Stimulated activated CD4-positive, alpha-beta T cell treated with anti-CD3 and anti-CD28 coated beads, Interleukin-2, amount 100 ng/mL, for 48 hours (primary cell): ENCODE measurements at places on chromosomes 2 and 18.
A peak's percentile ranks its signal among the peaks of the same experiment; 100 is the strongest.

DNA sequence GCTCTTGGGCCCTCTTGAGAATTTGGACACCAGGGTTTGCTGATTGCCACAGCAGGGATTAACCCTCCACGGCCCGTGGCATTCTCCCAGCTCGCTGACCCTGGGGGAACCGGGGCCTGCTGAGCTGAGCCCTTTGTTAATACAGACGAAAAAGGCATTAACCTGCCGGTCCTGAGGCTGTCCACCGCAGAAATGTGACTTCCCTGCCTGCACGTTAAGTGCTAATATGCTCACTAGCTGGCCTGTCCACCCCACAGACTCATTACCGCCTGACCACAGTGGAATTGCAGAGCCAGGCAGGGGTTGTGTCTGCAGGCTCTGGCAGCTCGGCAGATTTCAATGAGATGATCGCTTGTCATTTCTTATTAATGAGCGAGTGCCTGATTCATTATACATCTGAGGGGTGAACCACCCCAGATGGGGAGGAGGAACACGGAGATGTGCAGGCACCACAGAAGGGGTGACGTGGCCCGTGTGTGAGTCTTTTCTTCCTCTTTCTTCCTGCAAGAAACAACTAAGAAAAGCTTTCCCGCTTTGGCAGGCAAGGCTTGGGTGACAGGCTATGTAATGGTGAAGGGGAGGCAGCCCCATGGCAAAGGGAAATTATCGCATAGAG lies 126.0 kb downstream of the GLI2 start:
- DNase-seq: no peak

- DNase-seq: no peak
These were observed 55.9 kb downstream of the ACVR1 start for GRCh38 chr2:157820193-157820592.

GRCh38 chr2:132478461-132479105 lies 62.0 kb downstream of the GPR39 start:
- no peak for DNase-seq

- DNase-seq: no peak
These were observed 45.1 kb upstream of the FOSL2 start for GRCh38 chr2:28347596-28347995.

- DNase-seq: no peak
These were observed 69.1 kb upstream of the GRB14 start for GRCh38 chr2:164690361-164690760.

- no peak for DNase-seq
These were observed at the start of gene CCDC102B for GRCh38 chr18:68797871-68798270. CCDC102B (plus strand) TSS chr18:68798080; CDS start chr18:68836764, 38,684 bp downstream.

GRCh38 chr2:166764216-166764615 lies 124.1 kb upstream of the XIRP2 start:
- no peak for DNase-seq

GRCh38 chr18:26677957-26678356 lies 129.6 kb upstream of the KCTD1 start:
- DNase-seq: no peak

DNA sequence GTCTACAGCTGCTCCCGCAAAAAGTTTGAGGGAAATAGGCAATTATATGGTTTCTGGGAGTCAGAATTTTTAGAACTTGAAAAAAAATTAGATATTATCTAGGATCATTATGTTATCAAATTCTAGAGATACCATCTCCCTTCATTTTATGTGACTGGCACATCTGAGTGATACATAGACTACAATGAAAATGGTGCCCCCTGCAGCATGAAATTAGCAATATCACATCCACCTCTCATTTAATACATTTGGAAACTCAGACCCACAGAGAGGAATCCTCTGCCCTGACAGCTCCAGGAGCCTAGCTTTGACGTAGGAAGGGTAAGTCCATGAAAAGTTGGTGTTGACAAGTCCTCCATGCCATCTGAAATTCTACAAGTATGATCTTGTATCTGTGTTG lies 381.6 kb downstream of the SUCLG1 start:
- no peak for DNase-seq

DNA sequence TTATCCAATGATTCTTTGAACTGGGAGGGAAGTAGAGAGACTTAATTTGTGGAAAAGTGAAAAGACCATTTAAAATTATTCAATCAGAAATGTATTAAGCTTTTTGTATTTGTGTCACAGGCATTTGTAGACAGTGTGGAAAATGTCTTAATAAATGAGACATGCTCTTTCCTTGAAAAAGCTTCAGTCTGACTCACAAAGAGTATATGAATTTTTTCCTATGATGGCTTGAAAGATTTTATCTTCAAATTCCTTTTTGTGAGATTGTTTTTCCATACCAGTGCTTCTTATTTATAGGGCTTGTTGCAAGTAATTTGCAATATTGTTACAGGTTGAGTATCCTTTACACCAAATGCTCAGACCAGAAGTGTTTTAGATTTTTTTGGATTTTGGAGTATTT lies 39.5 kb downstream of the STON1 start:
- no peak for DNase-seq

DNA sequence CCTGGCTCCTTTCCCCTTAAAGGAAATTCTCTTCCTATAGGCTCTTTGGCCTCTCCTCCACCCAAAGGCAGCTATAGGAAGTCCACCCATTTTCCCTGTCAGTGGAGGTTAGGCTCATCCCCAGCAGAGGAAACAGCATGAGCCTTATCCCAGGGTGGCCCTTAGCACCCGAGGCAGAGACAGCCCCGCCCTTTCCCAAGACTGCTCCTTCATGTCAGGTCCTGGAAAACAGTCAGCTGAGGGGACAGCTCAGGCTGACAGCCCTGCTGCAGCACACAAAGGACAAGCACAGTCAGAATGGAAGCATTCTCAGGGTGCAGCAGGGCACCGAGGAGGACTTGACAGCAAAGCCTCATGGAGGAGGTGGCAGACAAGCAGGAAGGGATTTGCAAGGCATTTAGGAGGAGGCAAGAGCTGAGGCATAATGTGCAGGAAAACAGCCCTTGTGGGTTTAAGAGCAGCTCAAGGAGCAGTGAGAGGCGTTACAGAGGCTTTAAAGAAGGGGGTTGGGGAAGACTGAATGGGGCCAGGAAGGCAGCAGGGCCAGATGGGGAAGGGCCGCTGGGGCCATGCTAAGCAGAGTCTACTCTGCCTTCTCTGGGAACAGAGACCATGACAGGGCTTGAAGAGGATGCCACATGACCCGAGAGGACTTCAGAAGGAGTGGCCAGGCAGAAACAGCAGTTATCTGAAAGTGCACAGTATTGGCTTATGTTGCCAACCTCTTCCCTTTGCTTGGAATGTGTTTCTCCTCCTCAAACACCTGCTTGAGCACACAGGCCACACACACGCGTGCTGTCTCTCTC lies 216.6 kb downstream of the SH3BP4 start:
- no peak for DNase-seq

DNA sequence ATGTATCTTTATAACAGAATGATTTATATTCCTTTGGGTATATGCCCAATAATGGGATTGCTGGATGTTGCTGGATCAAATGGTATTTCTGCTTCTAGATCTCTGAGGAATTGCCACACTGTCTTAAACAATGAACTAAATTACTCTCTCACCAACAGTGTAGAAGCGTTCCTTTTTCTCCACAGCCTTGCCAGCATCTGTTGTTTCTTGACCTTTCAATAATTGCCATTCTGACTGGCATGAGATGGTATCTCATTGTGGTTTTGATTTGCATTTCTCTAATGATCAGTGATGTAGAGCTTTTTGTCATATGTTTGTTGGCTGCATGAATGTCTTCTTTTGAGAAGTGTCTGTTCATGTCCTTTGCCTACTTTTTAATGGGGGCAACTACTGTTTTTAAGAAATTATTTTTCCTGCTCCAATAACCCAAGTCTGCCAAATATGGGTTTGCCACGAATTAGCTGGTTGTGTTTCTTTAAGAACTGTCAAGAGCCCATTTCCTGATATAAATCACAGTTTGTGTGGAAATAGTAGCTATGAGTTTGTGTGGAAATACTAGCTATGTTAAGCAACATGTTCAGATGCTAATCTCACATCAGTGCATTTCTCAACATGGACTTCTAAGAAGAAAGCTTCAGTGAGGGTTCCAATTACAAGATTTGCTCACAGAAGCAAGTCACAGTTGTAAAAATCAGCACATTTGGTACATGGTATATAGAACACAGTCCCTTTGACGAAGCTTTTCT lies 259.4 kb downstream of the ANAPC1 start:
- DNase-seq: no peak

GRCh38 chr18:34999756-35000289 lies 41.4 kb upstream of the MAPRE2 start:
- no peak for DNase-seq

DNA sequence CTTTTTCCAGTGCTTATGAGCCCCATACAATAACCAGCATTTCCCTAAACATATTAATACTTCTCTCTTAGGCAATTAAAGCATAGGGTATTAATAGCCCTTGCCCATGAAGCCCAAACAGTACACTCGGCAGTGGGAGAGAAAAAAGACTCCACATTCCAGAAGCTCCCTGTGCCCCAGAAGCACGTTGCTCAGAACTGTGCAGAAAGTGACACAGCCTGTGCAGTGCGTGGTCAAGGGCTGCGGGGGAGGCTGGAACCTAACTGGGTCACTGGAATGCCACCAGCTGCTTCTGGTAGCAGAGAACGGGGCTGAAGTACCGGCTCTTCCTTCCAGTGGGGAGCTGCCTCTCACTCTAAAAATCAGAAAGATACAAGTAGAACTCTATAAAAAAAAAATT lies 32.7 kb downstream of the EIPR1 start:
- no peak for DNase-seq

- DNase-seq: no peak
These were observed 306.7 kb upstream of the CCDC68 start for GRCh38 chr18:55265984-55266383.

DNA sequence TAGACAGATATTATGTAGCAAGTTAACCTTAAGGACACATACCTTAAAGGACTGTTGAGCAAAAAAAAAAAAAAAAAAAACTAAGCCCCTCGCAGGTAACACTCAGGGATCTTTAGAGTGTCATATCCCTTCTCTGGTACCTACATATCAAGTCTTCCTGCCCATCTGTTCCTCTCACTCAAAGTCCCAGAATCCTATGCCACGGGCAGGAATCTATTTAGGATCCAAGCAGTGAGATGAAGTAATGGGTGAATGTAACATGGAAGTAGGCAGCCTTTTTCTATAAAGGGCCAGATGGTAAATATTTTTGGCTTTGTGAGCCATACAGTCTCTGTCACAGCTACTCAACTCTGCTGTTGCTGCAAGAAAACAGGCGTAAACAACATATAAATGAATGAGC lies 496.7 kb downstream of the STK39 start:
- no peak for DNase-seq

DNA sequence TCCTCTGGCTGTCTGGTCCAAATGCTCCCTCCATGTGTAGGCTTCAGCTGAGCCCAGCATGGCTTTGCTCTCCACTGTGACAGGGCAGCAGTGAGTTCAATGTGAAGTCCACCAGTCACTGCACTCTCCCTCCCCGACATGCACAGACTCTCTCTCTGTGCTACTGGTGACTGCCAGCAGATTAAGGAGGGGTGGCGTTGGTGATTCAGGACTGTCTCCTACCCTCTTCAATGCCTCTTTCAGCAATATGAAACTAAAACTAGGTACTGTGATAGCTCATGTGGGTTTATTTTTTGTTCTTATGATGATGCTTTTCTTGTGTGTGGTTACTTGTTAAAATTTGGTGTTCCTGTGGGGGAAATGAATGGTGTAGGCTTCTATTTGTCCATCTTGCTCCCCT lies 201.0 kb upstream of the RBMS1 start:
- DNase-seq: peak; percentile 7
